ENCODE measurements at places on chromosomes 6 and 20.

DNA sequence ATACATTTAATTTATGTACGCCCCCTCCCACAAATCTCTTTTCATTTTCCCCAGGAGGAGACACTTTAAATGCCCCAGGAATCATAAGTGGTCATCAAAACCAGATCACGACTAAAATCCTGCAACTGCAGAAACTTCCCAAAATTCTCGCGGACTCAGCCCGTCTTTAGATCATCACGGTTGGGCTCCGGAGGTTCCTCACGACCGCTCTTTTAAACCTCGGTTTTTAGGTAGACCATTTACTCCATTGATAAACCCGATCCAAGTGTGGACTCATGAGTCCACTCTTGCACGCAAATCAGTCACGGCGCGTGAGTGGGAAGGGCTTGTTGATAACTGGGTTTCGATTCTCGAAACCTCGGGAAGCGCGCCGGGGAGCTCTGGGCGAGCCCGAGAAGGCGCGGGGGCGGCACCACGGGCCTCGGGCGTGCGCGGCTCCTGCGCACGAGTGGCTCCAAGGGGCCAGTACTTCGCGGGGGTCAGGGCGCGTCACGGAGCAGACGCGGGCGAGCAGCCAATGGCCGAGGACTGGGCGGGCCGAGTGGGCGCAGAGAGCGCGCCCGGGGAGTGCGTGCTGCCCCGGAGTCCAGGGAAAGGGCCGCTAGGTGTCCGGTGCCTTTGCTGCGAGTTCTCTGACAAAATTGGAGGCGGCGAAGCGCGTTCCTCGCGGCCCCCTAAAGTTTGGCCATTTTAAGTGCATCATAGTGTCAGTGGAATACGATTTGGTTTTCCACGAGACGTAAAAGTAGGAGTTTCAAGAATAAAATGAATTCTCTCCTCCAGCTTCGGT is 635 bp upstream of the TENT5A start:
- peak; percentile 88 for DNase-seq

DNA sequence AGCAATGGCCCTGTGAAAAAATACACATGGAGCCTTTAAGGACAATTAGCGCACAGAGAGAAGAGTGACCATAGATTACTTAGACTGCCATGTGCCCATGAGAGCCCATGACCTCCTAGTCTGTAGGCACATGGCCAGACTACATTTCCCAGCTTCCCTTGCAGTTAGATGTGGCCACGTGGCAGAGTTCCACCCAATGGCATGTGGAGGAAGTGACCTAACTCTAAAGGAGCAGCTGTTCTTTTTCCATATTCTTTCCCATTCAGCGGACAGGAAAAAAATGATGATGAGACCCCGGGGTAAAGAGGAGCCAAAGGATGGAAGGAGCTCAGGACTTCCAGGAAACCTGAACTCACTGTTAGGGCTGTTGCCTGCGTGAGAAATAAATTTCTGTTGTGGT is 116.6 kb downstream of the CBLN4 start:
- no peak for DNase-seq

DNA sequence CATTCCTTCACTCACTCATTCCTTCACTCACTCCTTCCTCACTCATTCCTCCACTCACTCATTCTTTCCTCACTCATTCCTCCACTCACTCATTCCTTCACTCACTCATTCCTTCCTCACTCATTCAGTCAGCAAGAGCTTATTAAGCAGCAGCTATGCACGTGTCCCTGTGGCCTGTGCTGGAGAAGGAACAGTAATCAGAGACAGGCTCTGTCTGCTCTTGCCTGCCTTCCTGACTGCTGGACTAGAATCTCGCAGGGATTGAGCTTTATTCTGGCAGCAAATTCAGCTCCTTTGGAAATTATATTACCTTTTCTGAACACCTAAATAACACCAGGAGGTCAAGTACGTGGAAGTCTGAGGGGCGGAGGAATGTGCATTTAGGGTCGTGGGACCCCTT is 138.9 kb upstream of the AGPAT4 start:
- no peak for DNase-seq

GRCh38 chr6:15864038-15864707 is 201.3 kb upstream of the DTNBP1 start:
- DNase-seq: no peak

DNA sequence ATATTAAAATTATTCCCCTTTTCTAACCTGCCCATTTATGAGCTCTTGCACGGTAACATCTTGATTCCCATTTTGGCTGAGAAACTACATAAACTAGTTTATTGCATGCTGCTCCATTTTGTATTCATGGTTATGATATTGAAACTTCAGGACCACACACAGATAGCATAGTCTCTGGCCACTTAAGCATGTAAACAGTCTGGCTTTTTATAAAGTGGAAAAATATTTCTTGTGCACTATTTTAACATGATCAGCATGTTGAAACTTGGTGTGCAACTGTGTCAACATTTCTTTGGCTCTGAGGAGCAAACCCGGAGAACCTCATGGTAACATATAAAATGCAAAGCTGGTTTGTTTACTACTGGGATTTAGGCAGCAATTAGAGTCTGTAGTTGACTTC is 70.7 kb downstream of the SLX4IP start:
- no peak for DNase-seq

DNA sequence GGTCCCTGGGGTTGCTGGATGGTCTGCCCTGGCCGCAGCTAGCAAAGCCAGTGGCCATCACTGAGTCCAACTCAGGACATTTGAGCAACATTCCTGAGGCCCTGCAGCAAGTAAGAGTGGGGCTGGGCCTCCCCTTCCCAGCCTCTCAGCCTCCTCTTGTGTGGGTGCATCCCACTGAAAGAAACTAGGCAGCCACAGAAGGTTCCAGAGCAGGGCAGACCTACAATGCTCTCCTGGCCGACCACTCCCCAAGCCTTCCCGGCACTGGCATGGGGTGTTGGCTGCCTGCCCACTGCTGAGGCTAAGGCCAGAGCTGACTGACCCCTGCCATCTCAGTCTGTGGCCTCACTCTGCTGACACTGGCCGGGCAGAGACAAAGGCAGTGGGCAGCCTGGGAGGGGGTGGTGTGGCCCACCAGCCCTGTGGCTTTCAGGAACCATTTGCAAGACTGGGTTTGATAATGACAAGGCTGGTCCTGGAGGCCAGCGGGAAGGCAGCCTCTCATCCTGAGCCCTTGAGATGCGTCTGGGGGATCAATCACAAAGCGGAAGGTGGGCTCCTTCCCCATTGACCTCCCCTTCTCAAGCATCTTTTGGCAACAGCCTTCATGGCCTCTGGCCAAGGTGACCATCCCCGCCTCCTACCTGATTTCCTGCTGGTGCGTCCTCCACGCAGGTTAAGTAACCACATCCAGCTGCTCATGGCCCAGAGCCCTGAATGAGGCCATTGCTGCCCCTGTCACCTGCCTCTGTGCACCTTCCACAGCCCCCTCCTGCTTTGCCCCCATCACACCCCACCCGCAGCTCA is 9.6 kb downstream of the DLGAP4 start:
- DNase-seq: no peak

DNA sequence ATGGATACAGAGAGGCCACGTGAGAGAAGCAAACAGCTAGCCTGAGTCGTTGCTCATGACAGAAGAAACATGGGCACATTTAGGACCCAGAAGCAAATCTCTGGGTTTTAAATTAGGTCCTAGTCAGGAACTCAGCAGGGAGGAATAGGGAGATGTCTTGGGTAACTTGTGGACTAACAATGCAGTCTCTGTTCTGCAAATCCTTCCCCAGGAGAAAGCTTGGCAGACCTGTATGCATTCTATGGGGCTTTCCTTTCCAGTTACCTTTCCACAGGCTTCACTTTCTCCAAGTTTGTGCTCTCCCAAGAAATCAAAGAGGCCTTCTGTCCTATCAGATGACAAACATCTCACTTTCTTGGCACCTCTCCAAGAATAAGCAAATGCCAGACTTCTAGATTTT is 47.2 kb upstream of the PLCB4 start:
- no peak for DNase-seq

Measured in stromal cell of bone marrow (primary cell).